ENCODE measurements at places on chromosomes 12 and 14.
A peak's percentile ranks its signal among the peaks of the same experiment; 100 is the strongest.

DNA sequence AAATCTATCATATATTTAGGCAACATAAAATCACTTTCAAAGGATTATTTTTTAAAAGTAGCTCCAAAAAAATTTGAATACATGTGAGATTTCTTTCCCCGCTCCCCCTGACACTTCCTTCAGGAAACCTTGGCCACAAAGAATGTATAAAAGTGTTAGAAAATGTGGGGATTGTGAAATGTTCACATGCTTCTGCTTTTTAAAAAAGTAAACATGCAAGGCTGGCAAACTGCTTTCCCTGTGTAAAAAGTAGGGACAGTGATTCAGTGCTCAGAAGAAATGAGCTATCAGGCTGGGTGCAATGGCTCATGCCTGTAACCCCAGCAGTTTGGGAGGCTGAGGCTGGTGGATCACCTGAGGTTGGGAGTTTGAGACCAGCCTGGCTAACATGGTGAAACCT is 26.6 kb downstream of the MBIP start:
- peak; percentile 11 for DNase-seq

DNA sequence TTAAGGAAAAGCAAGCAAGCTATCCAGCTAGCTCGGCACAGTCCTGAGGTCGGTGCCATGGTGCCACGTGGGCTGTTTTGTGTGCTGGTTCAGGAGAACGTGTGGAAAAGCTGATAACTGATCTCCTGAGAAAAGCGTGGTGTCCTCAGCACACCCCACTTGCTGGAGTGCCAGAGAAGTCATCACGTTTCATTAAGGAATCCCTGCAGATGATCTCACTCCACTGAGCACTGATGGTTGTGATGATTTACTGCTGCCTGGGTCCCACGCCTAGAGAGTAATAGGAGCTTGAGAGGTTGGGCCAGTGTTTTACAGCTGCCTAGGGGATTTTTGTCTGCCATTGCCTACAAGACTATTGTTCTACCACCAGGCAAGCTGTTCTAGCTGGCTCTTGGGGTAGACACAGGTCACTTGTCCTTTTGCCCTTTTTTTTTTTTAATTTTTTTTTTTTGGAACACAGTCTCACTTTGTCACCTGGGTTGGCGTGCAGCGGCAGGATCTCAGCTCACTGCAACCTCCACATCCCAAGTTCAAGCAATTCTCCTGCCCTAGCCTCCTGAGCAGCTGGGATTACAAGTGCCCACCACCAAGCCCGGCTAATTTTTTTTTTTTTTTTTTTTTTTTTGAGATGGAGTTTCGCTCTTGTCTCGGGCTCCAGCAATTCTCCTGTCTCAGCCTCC is 42.3 kb upstream of the EVL start:
- no peak for DNase-seq

- no peak for DNase-seq
Measured at GRCh38 chr12:125491553-125491952, 426.3 kb downstream of the AACS start.

- peak; percentile 95 for DNase-seq
Measured at GRCh38 chr12:51371295-51371953, 19.8 kb downstream of the GALNT6 start.

DNA sequence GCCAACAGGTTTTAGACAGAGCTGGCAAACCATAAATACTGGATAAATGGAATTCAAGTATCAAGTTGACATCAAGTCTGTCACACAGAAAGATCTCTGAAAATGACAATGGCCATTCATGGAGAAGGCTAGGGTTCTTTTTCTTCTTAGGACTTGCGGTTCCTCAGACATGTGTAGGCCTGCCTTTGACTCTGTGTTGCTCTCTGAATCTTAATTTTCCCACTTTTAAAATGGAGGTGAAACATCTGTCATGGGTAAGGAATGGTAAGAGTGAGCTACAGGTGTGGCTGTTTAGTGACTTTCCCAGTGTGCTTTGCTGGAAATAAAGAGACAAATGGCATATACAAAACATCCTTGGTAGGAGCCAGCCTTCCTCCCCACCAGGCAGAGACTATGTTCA is 79.2 kb downstream of the PTCSC3 start:
- no peak for DNase-seq

DNA sequence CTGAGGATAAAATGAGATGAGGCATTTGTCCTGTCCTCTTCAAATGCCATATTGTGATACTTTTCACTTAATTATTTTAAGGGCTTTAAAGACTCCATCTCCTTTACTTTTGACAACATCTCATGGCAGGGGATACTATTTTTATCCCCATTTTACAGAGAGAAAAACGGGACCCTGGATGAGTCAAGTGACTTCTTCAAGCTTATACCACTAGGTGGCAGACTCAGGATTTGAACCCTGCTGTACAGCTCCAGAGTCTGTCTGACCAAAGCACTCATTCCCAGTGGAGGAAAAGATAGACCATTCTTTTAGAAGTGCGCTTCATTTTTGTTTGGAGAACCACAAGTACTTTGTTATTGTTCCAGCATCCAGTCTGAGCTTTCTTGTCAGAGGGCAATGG is 1.7 kb upstream of the SMOC1 start:
- DNase-seq, result no peak

GRCh38 chr14:75069121-75069810 is at the start of gene ZC2HC1C:
ZC2HC1C (plus strand) TSS chr14:75069641; CDS start chr14:75070574, 933 bp downstream.
- peak; percentile 25 for DNase-seq

GRCh38 chr14:103277931-103278330 is 56.1 kb upstream of the EIF5 start:
- no peak for DNase-seq

GRCh38 chr12:114975640-114976310 is 291.8 kb upstream of the TBX3 start:
- no peak for DNase-seq

DNA sequence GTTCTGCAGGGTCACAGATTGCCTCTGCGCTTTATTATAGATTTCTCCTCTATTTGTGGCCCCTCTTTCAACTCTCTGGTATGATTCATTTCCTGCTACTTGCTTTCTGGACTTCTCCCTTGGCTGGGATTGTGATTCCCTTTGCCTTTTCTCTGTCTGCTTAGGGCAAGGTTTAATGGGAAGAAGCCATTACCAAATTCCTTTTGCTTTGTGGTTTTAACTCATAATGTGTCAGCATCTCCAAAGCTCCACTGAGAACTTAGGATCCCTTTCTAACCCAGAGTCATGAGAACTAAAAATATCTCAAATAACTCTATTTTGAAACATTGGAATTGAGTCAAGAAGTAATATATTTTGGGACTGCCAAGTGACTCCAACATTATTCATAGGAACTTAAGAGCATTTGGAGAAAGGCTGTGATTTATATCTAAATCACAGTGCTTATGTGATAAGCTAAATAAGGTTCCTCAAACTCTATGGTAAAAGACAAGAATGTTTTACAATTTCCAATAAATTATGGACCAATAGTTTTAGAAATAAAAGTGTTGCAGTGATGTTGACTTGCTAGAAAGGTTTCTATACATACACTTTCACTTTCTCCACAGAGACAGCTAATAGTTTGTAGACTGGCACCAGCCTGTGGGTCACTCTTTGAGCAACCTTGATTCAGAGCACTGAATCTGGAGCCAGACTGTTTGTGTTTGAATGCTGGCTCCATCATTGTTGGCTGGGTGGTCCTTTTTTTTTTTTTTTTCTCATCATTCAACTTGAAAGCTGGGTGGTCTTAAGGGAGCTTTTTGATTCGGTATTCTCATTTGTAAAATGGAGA is 93.9 kb downstream of the DACT1 start:
- peak; percentile 96 for DNase-seq

DNA sequence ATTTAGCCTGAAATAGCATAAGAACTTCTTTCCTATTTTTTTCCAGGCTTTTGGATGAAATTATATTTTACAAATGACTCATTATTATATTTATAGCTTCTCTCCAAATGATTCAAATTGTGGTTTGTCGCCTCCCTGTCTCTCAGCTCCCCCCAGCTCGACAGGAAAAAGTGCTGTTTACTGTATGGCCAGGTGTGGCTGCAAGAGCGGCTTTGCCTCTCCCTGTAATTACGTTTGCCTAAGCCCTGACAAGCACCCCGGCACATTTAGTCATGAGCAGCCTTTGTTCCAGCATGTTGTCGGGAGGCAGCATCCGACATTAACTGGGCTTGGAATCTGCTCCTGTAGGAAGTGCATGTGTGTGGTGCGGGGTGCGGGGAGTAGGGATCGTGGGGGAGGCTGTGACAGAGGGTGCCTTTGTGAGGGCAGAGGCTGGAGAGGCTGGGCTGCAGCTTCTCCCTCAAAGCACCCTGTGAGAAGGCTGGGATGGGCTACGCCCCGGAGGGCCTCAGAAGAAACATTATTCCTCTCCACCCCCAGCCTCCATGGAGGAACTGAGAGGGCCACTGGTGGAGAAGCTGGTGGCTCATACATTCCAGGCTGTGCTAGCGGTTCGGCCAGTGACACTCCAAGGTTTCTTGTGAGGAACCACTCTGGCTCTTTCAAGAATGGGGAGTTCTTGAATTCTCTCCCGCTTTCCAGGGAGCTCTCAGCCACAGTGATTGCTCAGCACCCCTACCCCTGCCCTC is 42.1 kb upstream of the CTDSP2 start:
- peak; percentile 89 for DNase-seq

DNA sequence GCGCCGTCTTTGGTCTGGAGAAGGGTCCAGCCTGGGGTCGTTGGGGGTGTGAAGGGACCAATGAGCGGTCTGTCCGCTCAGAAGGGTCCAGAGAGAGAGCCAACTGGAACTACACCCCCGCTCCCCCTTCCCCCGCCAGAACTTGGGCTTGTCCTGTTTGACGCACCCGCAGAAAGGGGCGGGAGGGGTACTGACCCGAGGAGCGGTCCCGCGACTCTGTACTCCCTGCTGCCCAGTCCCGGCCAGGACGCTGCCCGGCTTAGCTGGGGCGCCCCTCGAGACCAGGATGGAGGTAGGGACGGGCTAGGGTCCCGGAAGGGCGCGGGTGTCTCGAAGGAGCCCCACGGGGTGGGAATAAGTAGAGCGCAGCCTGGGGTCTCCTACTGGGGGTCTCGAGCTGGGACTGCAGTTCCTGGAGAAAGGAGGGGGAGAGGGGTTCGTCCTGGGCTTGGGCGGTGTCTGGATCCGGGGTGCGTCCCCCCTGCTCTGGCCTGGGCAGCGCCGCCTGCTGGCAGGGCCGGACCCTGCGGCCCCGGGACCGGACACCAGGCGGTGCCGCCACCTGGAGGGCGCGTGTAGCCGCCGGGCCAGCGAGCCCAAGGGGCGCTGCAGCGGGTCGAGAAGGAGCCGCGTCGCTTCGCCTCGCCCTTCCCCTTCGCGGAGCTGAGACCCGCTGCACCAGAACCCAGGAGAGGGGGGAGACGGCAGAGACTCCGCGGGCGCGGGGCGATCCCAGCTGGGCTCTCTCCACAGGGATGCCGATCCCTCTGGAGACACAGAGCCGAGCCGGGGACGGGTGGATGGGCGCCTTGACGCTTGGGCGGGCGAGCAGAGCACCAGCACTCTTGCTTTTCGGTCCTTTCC is 3.8 kb upstream of the CACNB3 start:
- DNase-seq, result peak; percentile 58

DNA sequence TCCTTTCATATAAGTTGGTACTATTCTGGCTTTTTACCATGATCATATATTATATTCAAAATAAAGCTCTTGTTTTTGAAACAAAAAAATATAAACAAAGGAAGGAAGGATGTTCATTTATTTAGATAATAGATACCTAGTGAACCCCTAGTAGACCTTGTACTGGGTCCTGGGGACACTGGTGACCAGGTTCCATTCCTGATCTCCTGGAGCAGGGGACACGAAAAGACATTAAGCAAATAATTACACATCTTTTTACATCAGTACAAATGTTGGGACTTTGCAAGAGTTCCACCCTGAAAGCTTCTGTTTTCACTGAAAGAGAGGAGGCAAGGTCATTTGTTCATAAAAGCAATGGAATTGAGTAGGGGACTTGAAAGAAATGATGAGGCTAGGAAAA is 49.3 kb upstream of the SLC38A4 start:
- DNase-seq, result no peak

DNA sequence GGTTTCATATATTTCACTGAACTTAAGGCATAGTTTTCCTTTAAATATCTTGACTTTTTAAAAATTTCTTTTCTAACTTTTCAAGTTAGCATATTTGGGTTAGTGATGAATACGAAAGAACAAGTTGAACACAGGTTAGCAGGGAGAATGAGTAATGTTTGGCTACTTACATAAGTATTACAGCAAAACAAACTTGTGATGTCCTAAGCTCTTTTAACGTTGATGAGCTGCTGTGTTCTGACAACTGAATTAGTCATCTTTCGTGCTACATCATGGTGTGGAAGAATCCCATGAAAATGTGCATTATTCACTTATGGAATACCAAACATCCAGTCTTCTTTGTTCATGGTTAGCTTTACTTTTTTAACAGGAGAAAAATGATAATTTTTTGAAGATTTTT is 36.3 kb upstream of the PDZRN4 start:
- peak; percentile 6 for DNase-seq

DNA sequence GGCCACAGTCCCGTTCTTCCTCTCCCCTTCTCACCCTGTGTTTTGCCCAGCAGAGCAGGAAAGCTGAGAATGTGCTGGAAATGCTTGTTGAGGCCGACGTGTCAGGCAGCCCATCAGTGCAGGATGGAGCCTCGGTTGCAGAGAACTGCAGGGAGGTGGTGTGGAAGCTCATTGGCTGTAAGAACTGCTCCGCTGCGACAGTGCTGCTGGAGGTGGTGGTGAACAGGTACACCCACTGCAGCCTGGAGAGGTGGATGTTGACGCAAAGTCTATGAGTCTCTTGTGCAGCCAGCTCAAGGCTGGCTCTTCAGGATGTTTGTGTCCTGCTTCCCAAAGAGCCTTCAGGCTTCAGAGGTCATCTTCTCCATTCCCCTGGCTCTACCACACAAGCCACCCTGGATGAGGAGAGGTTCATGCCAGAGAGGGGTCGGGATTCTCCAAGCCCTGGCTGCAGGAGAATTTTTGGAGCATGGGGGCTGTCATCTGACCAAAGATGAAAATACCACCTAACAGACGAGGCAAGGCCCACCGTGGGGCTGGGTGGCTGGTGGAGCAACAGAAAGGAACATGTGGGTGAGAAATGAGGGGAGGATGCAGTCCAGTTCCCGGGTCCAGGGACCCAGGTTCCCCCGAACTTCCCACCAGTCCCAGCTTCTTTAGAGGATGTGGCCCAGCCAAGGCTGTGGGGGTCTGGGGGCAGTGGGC is 174.1 kb upstream of the PRMT8 start:
- no peak for DNase-seq

DNA sequence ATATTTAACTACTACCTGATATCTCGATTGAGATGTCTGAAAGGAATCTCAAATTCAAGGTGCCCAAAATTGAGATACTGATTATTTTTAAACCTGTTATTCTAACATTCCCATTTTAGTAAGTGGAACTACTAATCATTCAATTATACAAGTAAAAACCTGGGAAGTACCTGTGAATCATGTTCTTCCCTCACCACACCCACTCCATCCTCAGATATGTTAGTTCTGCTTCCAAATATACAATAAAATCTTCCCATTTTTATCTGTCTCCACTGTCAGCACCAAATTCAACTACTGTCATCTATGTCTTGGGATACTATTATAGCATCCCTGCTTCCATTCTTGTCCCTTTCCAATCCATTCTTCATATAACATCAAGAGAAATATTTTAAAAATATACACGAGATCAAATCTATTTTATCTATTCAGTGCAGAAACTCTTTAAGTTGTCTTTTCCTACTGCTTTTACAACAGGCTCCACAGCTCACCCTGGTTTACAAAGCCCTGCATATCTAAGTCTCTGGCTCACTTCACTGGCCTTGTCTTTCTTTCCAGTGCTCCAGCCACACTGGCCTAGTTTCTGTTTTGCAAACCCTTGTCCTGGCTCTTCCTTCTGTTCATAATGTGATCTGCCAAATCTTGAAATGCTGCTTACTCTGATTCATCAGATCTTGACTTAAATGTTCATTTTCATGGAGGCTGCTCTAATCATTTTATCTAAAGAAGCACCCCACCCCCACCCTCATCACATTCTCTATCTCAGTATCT is 122.3 kb downstream of the PTPRR start:
- no peak for DNase-seq

GRCh38 chr14:88825078-88825458 is 617 bp downstream of the TTC8 start:
- no peak for DNase-seq

Data from H4 (cell line).